ENCODE measurements at places on chromosomes 6 and 20.
A peak's percentile ranks its signal among the peaks of the same experiment; 100 is the strongest.

DNA sequence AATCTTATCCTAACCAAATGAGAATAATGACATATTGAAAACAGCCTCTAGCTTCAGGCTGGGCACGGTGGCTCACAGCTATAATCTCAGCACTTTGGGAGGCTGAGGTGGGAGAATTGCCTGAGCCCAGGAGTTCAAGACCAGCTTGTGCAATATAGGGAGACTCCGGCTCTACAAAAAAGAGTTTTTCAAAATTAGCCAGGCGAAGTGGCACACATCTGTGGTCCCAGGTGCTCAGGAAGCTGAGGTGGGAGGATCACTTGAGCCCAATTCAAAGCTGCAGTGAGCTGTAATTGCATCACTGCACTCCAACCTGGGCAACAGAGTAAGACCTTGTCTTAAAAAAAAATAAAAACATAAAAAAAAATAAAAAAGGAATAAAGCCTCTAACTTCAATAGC, 4.7 kb downstream of the TUBB2A start:
- DNase-seq: no peak

- no peak for DNase-seq
These were observed 99.0 kb upstream of the IYD start for GRCh38 chr6:150269857-150270223.

DNA sequence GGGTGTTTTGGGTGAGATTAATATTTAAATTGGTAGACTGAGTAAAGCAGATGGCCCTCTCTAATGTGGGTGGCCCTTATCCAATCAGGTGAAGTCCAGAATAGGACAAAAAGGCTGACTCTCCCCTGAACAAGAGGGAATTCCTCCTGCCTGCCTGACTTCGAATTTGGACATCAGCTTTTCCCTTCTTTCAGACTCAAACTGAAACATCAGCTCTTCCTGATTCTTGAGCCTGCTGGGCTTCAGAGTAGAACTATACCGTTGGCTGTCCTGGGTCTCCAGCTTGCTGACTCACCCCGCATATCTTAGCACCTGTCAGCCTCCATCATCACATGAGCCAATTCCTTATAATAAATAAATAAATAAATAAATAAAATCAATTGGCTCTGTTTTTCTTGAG, 15.0 kb upstream of the TGM6 start:
- DNase-seq: no peak

GRCh38 chr20:38665506-38666285, 58.6 kb upstream of the SLC32A1 start:
- no peak for DNase-seq

DNA sequence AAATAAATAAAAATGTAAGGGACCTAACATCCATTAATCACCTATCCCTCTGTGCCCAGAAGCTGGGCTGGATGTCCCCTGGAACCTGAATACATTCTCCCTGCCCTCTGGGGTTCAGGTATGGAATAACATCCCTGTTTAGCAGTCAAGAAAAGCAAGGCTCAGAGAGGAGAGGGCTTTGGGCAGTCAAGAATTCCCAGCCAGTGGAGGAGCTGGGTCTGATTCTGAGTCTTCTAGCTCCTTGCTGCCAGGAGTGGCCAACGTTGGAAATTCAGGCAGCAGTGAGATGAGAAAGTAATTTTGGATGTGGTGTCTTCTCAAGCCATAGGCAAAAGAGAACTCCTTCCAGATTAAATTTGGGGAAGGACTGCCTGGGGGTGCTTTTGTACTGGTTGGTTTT, 42.6 kb upstream of the ZNFX1 start:
- DNase-seq: no peak

GRCh38 chr6:45647341-45648261, 269.9 kb upstream of the SUPT3H start:
- no peak for DNase-seq

DNA sequence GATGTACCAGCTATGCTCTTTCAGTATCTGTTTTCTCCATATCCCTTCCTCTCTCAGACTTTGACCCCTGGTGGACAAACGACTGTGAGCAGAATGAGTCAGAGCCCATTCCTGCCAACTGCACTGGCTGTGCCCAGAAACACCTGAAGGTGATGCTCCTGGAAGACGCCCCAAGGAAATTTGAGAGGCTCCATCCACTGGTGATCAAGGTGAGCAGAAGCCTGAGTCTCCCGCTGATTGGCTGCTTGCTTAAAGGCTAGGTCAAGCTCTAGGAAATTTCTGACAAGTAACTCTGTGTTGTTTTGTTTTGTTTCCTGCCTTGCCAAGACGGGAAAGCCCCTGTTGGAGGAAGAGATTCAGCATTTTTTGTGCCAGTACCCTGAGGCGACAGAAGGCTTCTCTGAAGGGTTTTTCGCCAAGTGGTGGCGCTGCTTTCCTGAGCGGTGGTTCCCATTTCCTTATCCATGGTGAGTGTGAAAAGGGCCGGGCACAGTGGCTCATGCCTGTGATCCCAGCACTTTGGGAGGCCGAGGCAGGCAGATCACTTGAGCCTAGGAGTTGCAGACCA, 28.6 kb downstream of the C6orf89 start:
- no peak for DNase-seq

DNA sequence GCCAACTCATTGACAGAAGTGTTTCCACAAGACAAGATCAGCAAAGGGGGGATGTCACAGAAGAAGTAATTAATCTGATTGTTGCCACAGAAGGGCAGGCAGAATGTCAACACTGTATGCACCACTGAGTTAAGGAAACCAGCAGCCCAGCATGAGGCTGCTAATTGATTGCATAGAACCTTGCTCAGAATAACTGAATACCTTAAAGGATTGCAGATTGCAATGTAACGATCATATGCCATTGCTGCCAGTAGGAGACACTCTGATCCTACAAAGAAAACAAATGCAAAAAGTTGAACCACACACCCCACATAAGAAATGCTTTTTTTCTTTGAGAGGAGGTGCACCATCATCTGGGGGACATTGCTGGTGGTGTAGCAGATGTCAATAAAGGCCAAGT, 13.1 kb downstream of the OR5V1 start:
- no peak for DNase-seq

DNA sequence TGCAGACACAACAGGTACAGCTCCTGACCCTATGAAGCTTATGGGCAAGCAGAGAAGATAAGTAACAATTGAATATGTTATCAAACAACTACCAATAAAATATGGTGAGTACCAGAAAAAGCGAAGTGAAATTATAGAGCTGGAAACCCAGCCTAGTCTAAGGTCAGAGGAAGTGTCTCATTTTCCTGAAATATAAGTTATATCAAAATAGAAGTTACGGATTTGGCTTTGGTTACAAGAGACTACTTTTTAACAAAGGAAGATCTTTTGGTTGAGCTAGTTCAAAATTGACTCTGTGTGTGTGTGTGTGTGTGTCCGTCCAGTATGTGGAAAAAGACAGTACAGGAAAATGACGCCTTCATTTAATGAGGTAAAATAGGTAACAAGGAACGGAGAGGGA, 8.9 kb downstream of the STX11 start:
- no peak for DNase-seq

GRCh38 chr6:140966676-140967075, 1166.0 kb upstream of the GJE1 start:
- DNase-seq: no peak

DNA sequence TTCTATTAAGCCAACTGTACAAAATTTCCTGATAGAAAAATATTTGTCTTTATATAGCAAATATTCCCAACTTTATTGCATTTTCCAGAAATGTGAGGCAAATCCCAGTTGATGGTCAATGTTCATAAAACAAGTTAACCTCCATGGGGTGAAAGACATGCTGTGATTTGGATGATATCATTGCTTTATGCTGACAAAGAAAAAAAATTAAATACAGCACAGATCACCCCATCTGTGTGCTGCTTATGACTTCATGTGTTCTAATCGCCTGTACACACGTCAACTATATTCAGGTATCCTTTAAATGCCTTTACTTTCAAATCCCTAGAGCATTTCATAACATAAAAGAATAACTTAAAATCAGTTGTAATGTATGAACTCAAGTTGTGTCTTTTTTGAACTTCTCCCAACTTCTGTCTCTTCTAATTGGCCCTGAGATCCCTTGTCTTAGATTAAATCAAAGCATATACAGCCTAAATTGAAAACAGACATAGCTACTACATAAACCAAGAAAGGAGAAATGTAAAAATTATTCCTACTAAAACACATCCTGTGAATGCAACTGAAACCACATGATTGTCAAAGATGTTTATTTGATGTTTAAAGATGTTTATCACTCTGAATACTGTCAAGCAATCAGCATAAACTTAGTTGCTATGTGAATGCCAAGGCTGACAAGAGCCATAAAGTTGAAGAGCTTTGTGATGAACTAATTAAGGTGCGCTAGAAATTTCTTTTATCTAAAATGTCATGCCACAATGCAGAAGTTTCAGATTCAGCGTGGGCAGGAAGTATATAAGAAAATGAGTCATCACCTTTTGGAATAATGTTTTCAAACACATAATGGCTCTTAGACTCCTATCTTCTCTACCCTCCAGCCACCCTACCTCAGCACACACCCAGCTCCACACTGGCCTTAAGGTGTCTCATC, 68.7 kb downstream of the FILIP1 start:
- DNase-seq: no peak

DNA sequence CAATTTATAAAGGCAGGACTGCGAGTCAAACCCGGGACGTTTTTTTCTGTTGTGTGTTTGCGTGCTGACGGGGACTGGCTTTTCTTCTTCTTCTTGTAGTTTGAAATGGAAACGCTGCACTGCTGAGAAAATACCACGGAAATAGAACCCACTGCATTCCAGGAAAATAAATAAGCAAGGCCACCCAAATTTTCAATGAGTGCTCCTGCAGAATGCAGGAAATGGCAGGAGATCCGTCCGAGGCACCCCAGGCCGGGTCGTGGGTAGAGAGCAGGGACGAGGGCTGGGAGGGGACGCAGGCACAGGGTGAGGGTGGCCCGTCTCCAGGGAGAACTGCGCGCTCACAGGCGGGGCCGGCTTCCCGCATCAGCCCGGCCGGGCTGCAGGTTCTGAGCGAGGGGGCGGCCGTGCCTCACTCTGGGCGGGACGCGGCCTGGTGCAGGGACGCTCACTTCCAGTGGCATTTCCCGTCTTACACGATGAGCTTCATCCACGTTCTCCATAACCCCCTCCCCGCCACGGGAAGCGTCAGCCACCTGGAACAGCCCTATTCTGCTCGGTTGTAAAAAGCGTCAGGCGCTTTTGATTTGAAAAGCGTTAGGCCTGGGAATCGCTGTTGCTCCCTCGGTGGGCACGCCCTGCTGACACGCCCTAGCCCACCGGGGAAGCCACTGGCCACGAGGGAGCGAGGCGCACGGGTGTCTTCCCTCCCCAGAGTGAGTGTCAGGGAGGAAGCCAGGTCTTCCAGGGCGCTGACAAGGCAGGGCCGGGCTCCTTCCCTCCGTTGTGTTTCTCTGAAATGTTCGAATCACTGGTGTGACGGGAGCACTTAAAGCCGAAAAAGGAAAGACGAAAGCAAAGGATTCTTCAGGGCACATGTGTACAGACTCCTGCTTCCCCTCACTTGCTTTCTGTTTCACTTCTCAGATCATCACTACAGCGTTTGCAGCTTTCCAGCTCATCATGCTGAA, 17.9 kb upstream of the EXOC2 start:
- DNase-seq: peak; percentile 61
